ENCODE measurements at places on chromosomes 12 and 14.

DNA sequence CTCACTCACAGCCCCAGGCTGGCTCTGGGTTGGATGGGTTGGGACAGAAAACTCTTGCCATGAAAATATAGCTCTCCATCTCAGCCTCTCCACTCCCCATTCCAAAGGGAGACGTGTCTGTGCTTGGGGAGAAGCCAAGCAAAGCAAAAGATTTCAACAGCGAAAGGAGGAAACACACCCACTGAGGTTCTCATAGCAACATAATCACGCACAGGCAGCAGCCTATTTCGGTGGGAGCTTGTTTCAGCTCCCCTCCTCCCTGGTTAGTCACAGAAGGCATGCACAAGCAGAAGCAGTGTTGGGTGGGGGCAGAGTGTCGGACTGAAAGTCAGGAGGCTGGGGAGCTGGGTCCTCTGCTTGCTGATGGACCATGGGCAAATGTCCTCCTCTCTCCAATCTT lies 1.9 kb upstream of the PRMT8 start:
- no peak for DNase-seq

- DNase-seq = no peak
Observed at GRCh38 chr12:94793191-94793595, 142.8 kb upstream of the TMCC3 start.

- no peak for DNase-seq
Observed at GRCh38 chr14:98259881-98260280, 1012.1 kb downstream of the BCL11B start.

DNA sequence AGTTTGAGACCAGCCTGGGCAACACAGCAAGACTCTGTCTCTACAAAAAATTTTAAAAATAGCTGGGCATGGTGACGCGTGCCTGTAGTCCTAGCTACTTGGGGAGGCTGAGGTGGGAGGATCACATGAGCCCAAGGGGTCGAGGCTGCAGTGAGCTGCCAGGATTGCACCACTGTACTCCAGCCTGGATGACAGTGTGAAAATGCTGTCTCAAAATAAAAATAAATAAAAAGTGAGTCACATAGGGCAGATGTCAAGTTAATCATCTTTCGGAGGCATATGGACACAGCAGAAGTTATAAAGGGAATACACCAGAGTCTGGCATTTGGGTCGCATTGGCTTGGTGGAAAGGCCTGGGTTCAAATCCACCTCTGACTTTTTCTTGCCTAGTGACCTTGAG lies 92.7 kb downstream of the PHETA1 start:
- no peak for DNase-seq

GRCh38 chr14:22622255-22622654 lies 21.9 kb downstream of the OR6J1 start:
- DNase-seq = no peak

- DNase-seq = no peak
Observed at GRCh38 chr12:50201987-50202521, 34.9 kb upstream of the CERS5 start.

GRCh38 chr12:102167821-102168604 lies 29.6 kb downstream of the PMCH start:
- no peak for DNase-seq

DNA sequence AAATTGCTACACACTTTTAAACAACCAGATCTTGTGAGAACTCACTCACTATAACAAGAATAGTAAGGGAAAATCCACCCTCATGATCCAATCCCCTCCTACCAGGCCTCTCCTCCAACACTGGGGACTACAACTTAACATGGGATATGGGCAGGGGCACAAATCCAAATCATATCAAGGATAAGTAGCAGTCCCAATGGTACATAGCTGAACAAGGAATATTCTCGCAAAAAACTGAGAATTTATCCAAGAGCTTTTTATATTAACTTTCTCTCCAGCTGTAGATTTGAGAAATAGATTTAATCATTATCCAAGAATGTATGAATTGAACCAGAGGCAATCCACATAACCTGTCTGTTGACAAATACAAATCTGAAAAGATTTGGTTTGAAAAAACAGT lies 185.2 kb downstream of the TMTC3 start:
- no peak for DNase-seq

- DNase-seq = no peak
Observed at GRCh38 chr14:54488318-54488645, 498 bp downstream of the GMFB start.

DNA sequence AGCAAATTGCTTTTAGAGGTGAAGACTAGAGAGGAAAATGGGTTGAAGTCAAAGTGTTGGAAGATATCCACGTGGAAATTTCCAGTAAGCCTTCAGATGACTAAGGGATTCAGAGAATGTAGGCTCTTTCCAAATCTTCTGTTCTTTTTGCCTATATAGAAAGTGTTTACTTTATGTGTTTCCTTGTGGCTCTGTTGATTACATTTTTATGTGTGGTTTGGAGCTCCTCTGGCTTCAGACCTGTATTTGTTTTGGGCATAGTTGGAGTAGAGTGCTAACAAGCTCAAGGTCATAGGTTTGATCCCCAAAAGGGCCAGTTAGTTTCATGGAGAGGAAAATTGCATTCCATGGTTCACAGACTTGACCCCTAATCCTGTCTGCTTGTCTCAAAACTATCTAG lies 91.9 kb downstream of the IGF1 start:
- no peak for DNase-seq

DNA sequence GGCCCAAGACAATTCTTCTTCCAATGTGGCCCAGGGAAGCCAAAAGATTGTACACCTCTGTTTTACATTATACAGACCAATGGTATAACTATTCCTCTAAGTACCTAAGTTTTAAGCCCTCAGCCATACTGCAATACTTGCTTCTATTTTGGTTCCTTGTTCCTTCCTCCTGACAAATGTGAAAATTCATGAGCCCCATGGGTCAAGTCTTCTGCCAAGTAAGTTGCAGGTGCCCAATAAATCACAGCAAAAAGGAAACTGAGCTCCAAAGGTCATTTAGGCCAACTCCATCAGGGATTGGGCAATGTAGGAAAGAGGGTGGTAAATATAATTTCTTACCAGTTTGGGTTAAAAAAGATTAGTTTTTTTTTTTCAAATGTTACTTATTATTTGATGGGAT lies 57.7 kb upstream of the NPFF start:
- no peak for DNase-seq

DNA sequence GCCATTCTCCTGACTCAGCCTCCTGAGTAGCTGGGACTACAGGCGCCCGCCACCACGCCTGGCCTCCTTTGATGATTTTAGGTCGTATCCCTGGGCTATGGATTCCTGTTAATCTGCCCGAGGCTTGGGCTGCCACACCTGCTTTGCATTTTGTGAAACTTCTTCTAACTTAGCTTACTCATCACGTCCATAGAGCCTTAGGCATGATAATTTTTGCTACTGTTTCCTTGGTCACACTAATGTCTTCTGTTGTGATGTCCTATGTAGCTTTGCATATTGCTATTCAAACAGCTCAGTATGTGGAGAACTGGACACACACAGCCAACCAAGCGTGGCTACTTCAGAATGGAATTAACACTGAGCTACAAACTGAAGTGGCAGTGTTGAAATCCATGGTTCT lies 47.5 kb upstream of the DDX11 start:
- no peak for DNase-seq

- no peak for DNase-seq
Observed at GRCh38 chr14:99258341-99258861, 13.6 kb downstream of the BCL11B start.

GRCh38 chr12:111828338-111828979 lies 13.6 kb upstream of the MAPKAPK5 start:
- DNase-seq = no peak

DNA sequence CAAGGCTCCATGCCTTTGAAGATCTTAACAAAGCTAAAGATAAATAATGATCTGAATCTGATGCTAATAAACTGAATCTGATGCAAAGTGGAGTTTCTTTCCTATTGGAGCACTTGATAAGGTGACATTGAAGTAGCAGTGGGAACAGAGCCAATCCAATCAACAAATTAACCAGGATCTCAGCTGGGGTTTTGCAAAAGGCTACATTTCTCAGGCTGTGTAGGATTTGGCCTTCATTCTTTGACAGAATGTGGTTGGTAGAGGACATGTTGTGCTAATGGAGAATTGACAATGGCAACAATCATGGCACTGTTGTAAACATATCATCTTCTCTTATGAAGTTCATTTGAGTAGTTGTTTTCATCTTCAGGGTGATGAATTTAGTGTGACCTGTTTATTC lies 164.9 kb downstream of the CCDC91 start:
- DNase-seq = no peak

- DNase-seq = no peak
Observed at GRCh38 chr14:47332939-47333338, 342.5 kb downstream of the MDGA2 start.

GRCh38 chr12:58395470-58395869 lies 454.1 kb downstream of the ATP23 start:
- DNase-seq = no peak

DNA sequence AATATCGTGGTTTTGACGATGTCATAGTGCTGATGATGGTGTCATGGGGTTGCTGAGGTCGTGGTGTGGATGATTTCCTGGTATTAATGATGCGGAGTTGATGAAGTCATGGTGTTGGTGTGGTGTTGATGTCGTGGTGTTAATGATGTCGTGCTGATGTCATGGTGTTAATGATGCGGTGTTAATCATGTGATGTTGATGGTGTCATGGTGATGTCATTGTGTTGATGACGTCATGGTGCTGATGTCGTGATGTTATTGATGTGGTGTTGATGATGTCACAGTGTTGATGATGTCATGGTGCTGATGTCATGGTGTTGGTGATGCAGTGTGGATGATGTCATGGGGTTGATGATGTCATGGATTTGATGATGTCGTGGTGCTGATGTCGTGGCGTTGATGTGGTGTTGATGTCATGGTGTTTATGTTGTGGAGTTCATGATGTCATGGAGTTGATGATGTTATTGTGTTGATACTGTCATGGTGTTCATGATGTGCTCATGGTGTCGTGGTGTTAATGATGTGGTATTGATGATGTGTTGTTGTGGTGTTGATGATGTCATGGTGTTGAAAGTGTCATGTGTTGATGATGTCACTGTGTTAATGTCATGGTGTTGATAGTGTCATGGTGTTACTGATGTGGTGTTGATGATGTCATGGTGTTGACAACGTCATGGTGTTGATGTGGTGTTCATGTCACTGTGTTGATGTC lies 48.5 kb upstream of the RIMBP2 start:
- DNase-seq = peak; percentile 14

- DNase-seq = no peak
Observed at GRCh38 chr12:101172316-101172715, 37.7 kb downstream of the SLC5A8 start.

DNA sequence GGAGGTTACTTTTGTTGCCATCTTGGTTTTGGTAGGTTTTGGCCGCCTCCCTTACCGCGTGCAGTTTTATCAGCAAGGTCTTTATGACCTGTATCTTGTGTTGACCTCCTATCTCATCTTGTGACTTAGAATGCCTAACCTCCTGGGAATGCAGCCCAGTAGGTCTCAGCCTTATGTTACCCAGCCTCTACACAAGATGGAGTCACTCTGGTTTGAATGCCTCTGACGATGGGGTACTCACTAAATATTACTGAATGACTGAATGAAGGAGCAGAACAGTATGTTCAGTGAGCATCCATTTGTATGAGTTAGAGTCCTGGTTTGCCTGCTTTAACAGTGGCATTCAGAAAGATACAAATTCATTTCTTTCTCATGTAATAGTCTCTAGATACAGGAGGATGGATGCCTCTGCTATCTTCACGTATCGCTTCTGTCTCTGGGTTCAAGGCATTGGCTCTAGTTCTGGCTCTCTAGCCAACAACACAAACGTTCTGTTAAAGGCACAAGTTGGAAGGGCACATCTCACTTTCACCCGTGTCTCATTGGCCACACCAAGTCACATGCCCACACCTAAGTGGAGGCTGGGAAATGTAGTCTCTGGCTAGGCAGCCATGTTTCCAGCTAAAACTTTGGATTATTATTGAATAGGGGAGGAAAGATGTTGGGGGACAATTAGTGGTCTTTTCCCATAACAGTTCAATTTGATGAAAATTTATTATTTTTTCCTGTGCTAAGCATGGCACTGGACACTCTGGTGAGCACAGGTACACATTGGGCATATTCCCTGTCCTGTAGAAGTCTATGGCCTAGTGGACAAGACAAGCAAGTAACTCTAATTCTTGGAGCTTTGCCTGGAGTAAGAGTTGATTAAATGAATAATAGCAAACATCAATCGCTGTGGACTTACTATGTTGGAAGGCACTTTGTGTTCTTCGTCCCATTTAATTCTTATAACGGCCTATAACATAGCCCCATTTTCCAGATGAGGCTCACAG lies 75.2 kb upstream of the RPH3A start:
- no peak for DNase-seq

GRCh38 chr12:62813031-62813829 lies 121.7 kb downstream of the PPM1H start:
- peak; percentile 58 for DNase-seq

DNA sequence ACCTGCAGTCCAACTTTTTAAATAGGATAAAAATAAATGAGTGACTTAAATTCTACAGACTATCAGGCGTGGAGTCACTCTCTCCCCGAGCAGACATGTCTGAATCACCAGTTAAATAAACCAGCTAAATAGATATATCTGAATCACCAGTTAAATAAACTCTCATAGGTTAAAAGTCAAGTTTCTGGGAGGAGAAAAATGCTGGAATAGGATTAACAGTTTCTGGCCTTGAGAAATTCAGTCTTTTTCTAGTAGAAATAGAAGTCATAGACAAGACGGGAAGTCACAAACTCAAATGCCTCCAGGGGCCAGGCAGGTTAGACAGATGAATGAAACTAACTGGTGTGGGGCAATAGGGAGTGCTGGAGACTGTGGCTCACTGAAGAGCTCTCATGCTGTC lies 258.6 kb upstream of the TMEM132C start:
- peak; percentile 58 for DNase-seq

DNA sequence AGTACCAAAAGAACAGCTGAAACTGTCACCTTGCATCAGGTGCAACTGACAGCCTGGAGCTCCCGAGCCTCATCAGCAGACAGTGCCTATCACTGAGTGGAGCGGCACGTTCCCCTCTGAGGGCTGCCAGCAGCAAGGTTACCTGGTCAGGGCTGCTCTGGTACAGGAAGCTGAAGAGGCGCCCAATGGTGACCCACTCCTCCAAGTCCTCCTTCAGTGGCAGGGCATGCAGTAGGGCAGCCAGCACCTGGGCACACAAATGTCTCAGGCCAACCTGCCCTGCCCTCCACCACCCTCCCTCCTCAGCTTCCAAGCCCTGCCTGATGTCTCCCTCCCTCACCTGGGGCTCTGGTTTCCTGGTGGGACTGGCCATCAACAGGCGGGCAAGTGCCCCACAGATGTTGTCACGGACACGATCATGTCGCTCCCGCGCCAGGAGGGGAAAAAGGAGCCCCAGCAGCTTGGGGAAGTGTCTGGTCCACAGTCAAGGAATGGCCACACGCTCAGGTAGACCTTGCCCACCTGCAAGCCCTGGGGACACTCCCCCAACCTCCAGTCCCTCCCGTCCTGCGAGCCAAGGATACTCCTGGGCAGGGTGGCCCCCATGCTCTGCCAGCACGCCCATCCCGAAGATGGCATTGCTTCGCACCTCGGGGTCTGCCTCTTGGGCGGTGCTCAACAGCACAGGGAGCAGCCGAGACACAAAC lies 7.1 kb downstream of the IPO4 start:
- DNase-seq = no peak

GRCh38 chr14:44135972-44136371 lies 371.1 kb downstream of the FSCB start:
- no peak for DNase-seq

All from amniotic stem cell (primary cell).